Activated CD8-positive, alpha-beta memory T cell treated with anti-CD3 and anti-CD28 coated beads for 1 hour (primary cell): ENCODE measurements at places on chromosomes 1 and 21.

DNA sequence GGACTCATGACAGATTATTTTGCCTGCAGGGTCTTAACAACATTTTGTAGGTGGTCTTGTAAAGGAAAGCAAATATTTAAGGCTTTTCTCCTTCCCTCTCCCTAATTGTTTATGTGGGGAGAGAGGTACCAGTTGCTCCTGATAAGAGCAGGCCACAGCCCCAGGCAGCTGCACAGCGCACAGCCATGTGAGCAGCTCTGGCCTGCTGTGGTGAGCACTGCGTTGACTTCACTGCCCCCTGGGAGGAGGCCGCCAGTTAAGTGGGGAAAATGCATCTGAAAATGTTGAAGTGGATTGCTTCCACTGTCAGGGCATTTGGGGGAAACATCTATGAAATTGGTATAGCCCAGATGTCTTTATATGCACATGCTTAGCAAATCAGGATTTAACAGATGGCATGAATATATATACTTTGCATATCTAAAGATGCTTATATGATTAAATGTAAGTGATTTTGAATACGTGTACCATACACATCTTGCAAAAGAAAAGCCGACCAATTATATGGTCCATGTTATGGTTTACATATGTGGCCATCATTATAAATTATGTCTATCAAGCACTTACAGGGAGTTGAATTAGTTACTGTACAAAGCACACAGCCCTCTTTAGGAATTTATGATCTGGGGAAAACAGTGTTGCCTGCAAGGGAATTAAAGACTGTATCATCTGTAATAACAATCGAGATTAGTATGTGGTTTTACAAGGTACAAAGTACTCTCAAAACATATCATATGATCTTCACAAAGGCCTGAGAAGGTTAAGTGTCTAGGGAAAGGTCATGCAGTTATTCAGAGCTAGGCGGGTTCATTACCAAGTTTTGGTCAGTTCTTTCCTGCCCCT is 132.1 kb downstream of the RHOU start:
- DNase-seq = no peak

GRCh38 chr1:7376676-7377075 is 394.4 kb upstream of the VAMP3 start:
- no peak for DNase-seq

- no peak for DNase-seq
Measured at GRCh38 chr1:203511930-203512329, 18.0 kb downstream of the OPTC start.

DNA sequence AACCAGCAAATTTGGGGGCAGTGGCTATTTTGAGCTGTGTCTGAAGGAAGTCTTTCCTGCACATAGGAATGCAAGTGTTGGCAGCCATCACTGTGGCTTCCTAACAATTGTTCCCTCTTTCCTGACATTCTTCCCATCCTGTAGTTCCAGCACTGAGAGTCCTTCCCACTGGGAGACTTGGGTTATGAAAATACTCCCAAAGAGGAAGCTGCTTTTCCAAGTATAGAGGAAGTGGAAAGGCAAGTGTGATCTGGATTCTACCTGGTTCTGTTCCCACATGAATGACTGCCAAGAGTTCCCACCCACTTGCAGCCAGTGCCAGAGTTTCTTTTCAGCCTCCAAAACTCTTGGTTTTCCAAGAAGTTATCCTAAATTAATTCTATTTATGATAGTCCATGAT is 98.5 kb upstream of the CD53 start:
- DNase-seq = no peak

GRCh38 chr1:185850366-185850765 is 116.2 kb downstream of the HMCN1 start:
- no peak for DNase-seq

- no peak for DNase-seq
Measured at GRCh38 chr21:29349702-29350101, 51.0 kb downstream of the BACH1 start.

DNA sequence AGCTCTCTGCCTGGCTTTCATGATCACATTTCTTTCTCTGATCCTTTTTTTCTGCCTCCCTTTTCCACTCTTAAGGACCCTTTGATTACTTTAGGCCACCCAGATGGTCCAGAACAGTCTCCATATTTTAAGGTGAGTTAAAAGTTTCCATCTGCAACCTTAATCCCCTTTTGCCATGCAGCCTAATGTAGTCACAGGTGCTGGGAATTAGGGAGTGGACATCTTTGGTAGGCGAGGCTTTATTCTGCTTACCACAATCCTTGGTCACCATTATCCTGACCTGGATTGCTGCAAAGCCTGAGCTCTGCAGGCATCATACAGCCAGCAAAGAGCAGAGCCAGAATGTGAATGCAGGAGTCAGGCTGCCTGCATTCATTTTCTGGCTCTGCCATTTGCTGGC is 95.9 kb downstream of the XCL2 start:
- no peak for DNase-seq

GRCh38 chr1:211920141-211920572 is 89.6 kb upstream of the LPGAT1 start:
- no peak for DNase-seq

DNA sequence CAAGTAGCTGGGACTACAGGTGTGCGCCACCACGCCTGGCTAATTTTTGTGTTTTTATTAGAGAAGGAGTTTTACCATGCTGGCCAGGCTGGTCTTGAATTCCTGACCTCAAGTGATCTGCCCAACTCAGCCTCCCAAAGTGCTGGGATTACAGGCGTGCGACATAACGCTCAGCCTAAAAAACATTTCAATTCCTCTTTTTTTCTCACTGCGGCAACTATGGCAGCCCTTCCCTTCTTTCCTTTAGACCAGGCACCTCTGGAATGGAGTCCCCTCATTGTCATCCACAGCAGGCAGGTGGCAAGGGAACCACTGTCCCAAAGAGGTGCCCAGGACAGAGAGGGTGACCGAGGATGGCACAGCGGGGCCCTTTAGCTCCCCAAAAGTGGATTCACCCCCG is 14.1 kb downstream of the CEP104 start:
- no peak for DNase-seq

DNA sequence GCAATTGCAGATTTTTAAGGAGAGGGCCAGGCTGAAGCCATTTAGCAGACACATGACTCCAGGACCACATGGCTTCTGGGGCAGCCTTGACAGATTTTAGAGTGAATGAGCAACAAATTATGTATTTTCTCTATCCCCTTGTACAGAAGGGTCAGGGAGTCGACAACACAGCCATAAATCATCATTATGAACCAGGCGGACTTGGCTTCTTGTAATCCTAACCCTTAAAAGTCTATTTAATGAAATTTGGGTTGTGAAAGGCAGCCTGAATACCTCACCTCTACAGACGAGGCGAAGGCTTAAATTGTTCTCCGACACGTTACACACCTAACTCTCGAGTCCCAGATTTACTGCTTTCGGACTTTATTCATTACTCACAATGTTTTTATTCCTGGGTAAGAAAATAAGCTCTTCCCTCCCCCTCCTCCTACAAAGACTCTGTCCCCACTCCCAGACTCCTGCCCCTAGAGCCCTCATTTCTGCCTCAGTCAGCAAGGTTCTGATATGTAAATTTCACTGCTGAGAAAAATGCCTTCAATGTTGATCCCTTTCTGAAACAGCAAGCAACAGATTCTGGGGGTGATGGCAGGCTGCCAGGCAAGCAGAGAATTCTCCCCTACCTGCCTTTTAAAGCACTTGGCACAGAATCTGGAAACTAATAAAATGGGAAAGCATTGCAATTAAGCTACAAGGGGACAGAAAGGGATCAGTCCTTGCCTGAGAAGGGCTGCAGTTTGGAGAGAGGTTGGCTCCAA is 51.6 kb downstream of the PLPP3 start:
- no peak for DNase-seq

DNA sequence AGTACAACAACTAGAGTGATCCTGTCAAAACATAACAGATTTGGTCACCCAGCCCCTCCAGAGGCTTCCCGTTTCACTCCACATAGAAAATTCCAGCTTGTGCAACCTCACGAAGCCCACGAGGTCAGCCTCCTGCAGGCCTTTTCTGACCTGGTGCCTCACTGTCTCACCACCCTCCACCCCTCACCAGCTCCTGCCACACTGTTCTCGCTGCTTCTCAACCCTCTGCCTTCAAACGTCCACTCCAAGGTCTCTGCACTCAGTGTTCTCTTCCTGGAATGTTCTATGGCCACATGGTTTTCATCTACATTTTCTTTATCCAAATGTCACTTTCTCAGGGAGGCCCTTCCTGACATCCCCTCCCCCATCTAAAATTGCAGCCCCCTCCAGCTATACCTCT is 178.9 kb downstream of the DHRS3 start:
- DNase-seq = no peak

DNA sequence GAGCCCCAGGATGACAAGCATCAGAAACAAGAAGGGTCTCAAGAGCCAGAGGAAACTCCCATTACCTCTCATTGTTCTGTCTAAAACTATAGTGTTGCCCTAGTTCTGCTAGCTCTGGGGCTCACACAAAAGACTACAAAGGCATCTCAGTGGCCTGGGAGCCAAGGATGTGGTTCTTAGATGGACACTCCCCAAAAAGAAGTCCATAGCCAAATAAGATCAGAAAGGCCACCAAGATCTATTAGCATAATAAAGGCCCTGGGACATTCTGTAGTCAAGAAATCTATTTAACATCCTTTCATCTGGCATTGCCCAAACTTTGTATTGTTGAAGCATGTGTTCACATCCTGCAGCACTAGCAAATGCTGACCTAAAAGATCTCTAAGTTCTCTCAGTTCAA is 99.5 kb downstream of the EDEM3 start:
- no peak for DNase-seq

GRCh38 chr1:170221031-170221430 is 75.3 kb downstream of the NTMT2 start:
- DNase-seq = no peak

GRCh38 chr1:16183179-16183578 is 27.3 kb upstream of the EPHA2 start:
- DNase-seq = no peak

GRCh38 chr1:200380589-200381021 is 29.2 kb downstream of the ZNF281 start:
- DNase-seq = no peak

DNA sequence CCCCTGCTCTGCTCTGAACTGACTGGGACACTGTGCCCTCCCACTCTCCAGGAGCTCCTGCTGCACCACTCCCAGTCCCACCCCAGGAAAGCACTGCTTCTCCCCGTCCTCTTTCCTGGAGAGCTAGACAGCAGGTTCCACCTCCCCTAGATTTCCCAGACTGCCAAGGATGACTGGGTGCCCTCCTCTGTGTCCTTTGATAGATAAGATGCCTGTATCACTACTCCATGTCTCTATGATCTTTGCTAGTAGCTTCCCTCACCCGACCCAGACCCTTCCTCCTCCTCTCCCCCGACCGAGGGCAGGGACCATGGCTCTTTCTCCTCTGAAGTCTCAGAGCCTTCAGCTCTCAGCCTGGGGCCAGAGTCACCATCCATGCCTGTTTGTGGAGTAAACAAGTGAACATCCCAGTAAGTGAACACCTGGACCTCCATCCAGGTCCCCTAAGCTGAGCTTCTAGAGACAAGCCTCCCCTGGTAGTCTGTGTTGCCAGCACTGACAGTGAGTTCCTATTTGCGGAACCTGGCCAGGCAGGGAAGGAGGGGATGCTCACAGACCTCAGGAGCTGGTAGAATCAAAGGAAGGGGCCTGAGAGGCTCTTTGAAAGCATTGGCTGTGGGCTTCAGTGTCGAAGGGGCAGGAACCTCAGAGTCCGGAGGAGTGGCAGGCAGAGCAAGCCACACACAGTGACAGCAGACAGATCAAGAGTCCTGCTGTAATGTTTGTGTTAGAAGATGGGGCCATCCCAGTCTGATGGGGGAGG is 104.0 kb downstream of the PAX7 start:
- no peak for DNase-seq

GRCh38 chr1:151474745-151475144 is 15.5 kb upstream of the POGZ start:
- no peak for DNase-seq

DNA sequence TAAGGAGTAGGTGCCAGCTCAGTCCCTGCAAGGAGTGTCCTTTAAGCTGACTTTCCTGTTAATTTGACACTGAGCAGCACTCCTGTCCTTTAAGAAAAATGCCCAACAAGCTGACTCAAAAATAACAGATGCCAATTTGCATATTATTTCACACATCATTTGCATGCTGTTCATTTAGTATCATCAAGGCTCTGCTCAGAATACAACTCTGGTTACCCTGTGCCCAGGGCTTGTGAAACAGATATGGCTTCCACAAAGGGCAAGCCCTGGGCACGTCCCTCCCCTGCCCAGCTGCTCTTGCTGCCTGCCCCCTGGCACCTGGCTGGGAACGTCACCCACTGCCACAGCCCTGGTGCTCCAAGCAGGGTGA is 10.3 kb downstream of the KCNN3 start:
- no peak for DNase-seq

DNA sequence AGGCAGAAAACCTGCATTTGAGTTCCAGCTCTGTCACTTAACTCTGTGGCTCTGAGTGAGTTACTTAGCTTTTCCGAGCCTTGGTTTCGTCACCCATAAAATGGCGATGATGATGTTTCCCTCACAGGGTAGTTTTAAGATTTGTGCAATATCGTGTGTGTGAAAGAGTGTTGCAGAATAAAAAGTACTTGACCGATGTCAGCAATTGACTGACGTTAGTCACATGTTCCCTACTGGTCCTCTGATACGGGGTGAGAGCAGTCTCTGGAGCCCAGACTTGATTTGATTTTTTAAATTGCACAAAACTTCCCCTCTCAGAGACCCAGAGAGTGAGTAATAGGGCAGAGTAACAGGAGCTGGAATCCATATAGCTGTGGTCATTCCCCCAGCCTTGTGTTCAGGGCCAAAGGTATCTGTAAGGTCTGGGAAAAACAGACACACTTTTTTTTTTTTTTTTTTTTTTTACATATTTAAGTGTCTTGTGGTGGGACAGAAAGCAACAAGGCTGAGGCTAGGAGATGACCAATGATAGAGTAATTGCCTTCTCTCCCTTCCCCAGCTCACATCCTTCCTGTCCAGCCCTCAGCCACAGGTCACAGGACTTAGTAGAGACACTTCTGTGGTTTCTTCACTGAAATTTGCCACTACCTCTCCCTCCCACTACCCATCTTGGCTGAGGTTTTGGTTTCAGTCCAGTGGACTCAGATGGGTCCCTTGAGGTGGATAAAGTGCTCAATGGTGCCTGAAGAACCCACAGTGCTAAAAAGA is 2.0 kb downstream of the FCER1G start:
- no peak for DNase-seq
